ENCODE measurements at places on chromosomes 12 and 14.

GRCh38 chr14:37088356-37089215 is 83.8 kb downstream of the SLC25A21 start:
- no peak for DNase-seq

GRCh38 chr12:3885277-3886094 is 12.3 kb upstream of the PARP11 start:
- peak; percentile 63 for DNase-seq

- DNase-seq = peak; percentile 28
Measured at GRCh38 chr14:64915797-64916196, 1.5 kb downstream of the CHURC1 start.

DNA sequence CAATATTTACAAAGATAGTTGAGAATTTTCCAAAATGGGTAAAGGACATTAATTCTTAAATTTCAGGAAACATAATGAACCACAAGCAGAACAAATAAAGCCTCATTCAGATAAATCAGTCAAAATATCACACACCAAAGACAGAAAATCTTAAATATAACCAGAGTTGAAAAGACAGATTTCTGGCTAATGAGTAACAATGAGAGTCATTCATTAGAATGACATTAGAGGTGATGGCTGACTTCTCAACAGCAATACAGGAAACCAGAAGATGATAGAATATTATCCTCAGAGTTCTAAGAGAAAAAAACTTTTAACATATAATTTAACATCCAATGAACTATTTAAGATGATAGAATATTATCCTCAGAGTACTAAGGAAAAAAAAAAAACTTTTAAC is 124.2 kb downstream of the DENND5B start:
- no peak for DNase-seq

DNA sequence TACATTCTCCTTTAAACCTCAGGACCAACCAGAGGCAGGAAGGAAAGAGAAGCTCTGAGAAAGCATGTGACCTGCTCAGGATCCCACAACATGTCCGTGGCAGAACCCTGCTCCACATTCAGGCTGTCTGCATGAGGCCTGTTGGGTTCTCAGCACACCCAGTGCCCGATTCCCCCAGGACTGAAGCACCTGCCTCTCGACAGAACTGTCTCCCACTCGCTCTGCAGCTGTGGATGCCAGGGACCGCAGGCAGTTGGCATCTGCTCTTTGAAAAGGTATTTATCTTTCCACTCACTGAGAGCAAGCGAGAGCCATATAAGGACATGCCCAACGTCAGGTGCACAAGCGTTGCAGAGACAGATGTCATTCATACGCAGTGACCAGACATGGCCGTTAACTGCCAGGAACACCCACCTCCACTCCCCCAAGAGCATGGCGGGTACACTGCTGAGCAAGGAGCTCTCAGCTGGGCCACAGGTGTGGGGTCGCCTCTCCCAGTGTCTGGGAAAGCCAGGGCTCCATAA is 18.9 kb downstream of the PITPNM2 start:
- DNase-seq = no peak

DNA sequence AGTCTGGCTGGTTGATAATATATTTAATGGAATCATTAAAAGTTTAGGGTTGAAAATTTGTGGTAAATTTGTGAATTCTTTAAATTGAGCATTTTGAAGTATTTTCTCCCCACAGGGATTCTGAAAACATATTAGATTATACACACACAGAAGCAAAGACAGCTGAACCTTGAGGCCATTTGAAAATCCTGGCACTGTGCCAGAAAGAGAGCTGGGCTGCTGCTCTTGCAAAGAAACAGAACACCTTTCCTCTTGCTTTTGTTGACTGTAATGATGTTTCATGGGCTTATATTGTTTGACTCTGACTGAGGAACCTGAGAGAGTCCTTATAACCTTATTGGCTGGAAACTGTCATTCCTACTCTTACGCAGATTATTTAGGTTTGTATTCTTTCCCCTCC is 4.8 kb downstream of the RNF34 start:
- DNase-seq = peak; percentile 26

DNA sequence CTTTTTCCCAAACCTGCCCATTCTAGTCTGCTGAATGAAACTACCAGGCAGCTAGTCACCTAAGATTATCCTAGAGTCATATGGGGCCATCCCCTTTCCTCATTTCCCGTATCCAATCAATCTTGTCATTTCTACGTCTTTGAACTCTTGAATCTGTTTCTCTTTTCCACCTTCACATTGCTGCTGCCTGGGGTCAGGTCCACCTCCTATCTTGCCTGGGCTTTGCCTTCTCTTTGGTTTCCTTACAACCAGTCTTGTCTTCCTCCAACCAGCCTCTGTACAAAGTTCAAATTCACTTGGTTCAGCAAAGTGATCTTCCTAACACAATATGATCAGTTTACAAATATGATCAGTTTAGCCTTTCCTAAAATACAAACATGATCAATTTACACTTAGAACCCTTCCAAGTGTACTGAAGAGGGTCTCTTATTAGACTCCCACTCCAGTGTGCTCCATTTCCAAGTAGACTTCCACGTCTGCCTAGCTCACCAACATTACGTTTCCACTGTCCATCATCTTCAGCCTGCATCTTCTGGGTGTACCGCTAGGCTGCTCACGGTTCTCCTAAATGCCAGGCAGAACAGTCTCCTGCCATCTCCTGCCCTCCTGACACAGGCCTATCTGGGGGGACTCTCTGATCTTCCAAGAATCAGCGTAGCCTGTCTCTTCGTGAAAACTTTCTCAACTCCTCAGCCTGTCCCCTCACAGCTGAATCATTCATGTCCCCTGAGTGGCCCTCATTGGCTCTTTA is 4.1 kb upstream of the ACVR1B start:
- no peak for DNase-seq

All from hematopoietic multipotent progenitor cell treated with erythropoietin and hydrocortisone succinate and interleukin-3 and kit ligand, for 8 days (in vitro differentiated cells).